ENCODE measurements at places on chromosomes 3 and 15. TPM values are rescaled to one million over a fixed set of nuclear protein-coding genes. Genes with fewer than 3 reads are reported as not detected.

Gene TMEM45A
- total RNA-seq, result 6.3 TPM

Gene FOXL2NB
- not detected for total RNA-seq

Gene TSEN2
- 13.8 TPM for total RNA-seq

DNA sequence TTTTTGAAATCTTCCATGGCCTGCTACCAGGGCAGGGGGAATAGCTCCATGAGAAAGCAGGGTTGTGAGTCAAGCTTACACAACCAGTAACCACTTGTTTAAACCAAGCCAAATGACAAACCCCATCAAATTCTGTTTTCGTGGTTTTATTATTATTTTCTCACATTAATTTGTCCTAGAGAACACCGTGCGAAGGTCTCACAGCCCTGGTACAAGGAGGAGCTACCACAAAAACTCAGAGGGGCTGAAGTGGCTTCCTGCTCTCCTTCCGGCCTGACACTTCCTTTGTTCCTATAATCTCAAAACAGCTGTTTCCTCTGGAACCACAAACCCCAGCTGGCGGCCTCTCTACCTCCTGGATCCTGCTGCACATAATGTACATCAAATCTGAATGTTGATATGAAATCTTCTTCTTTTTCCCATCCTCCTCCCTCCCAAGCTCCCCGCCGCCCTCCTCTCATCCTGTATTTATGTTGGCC lies 375.9 kb downstream of the MCTP2 start:
- no peak overlapping the region for H3K4me3 ChIP-seq
- no peaks in the 10 kb centered on the region for H3K4me1 ChIP-seq
- H3K36me3 ChIP-seq, result no peaks in the 10 kb centered on the region
- no peak for DNase-seq
- no peak overlapping the region for H3K27ac ChIP-seq

- DNase-seq, result no peak
- no peaks in the 10 kb centered on the region for H3K4me1 ChIP-seq
- H3K4me3 ChIP-seq, result no peak overlapping the region
- H3K36me3 ChIP-seq, result no peaks in the 10 kb centered on the region
- no peak overlapping the region for H3K27ac ChIP-seq
Measured at GRCh38 chr3:65604863-65605526, 433.7 kb downstream of the MAGI1 start.

- no peak overlapping the region for H3K27ac ChIP-seq
- H3K36me3 ChIP-seq, result no peaks in the 10 kb centered on the region
- no peak for DNase-seq
- H3K27me3 ChIP-seq, result no peaks in the 10 kb centered on the region
- no peak overlapping the region for H3K4me3 ChIP-seq
- H3K4me1 ChIP-seq, result no peaks in the 10 kb centered on the region
Measured at GRCh38 chr3:166877971-166878370, 502.1 kb downstream of the ZBBX start.

Data from prostate gland (tissue), 2 donors.